ENCODE measurements at places on chromosomes 12 and 14.
A peak's percentile ranks its signal among the peaks of the same experiment; 100 is the strongest.

DNA sequence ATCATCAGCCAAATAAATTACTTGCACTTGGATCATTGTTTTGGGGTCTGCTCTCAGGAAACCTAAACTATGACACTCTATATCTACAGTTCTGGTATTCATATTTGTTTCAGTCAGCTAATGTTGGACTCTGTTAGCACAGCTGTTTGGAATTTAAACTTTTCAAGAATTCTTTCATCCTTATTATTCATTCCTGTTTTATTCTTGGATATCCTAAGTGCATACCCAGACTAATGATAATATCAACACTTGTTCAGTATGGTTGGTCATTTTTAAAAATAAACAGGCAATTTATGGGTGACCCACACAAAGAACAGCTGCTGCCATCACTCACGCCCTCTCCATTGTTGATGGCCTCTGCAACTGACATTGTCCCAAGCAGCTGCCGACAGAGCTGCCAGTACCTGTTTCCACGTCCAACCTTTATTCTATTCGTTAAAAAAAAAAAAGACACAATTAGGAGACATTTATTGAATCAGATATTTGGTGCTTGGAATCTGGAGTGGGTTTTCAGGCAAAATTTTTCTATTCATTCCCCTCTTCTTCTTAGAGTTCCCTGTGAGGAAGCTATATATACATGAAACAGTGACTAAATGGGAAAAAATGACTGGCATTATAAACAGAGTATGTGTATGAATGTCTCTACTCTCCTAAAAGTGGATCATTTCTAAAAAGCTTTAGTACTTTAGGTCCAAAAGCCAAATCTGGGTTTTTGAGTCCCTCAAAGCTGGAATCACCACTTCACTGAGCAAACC is 252.1 kb upstream of the NAV3 start:
- no peak overlapping the region for H3K4me3 ChIP-seq
- no peak overlapping the region for H3K27ac ChIP-seq
- no peaks in the 10 kb centered on the region for H3K4me1 ChIP-seq
- no peaks in the 10 kb centered on the region for H3K36me3 ChIP-seq
- no peak for DNase-seq

- H3K4me3 ChIP-seq, result peak overlapping the region; percentile 66
- peaks cover 6% of the 10 kb centered on the region for H3K27me3 ChIP-seq
- H3K4me1 ChIP-seq, result peaks cover 56% of the 10 kb centered on the region
- peaks cover 3% of the 10 kb centered on the region for H3K36me3 ChIP-seq
- H3K27ac ChIP-seq, result peak overlapping the region; percentile 89
- DNase-seq, result peak; percentile 78
Measured at GRCh38 chr12:52243856-52244614, 11.0 kb downstream of the KRT7 start.

DNA sequence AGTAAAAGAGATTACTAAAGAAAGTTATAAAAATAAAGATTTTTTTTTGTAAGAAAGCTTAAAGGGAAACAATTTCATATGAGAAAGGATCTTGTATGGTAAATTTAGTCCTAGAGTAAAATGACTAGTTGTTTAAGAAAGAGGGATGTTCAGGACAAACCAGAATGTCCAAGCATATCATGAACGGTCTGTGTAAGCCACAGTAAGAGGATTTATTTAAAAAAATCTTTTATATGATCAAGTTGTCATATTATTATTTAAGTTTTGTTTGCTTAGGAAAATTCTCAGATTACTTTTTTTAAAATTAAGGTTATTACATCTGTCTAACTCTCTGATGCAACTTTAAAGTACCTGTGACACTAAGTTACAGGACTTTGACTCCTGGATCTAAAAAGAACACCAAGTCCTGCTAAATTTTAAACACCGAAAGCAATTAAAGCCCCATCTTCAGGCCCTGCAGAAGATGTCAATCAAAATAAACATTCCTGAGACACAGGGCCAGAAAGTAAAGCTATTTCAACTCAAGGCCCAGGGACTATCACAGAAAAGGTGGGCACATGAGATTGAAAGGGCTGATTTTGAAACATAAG is 17.3 kb upstream of the CCDC196 start:
- H3K27ac ChIP-seq, result no peak overlapping the region
- H3K4me3 ChIP-seq, result no peak overlapping the region
- no peaks in the 10 kb centered on the region for H3K36me3 ChIP-seq
- no peak for DNase-seq
- no peaks in the 10 kb centered on the region for H3K4me1 ChIP-seq

- DNase-seq, result no peak
- no peak overlapping the region for H3K4me3 ChIP-seq
- H3K4me1 ChIP-seq, result no peaks in the 10 kb centered on the region
- no peaks in the 10 kb centered on the region for H3K27me3 ChIP-seq
- no peak overlapping the region for H3K27ac ChIP-seq
- H3K36me3 ChIP-seq, result no peaks in the 10 kb centered on the region
Measured at GRCh38 chr14:62939970-62940369, 105.3 kb downstream of the KCNH5 start.

DNA sequence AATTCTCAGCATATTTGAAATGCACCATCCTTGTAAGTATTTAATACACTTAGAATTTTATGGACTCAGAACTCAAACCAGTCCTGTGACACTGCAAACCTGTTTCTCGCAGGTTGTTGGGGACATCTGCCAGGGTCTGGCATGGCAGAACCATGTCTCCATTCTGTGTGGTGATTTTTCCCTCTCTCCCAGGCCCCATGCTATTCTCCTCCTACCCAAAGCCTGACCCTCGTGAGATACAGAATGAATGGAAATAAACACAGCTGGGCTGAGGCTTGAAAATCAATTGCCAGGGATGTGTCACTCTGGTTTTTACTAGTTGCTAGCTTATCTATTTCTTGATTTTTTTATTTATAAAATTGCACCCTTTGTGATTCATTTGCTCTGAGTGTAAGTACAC is 19.8 kb downstream of the TPH2 start:
- no peak overlapping the region for H3K4me3 ChIP-seq
